ENCODE measurements at places on chromosomes 7 and 10.

DNA sequence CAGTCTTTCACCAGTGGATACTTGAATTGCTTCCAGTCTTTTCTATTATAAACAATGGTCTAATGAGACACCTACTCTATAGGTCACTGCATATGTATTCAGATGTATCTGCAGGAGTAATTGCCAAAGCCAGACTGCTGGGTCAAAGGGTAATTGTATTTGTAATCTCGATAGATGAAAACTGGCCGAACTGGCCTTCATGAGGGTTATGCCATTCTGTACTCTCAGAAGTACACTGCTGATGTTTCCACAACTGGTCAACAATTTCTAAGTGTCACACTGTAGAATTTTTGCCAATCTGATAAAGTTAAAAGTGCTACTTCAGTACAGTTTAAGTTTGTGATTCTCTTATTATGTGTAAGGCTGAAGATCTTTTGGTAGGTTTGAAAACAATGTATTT lies 64.6 kb downstream of the JAZF1 start:
- no peak for DNase-seq

DNA sequence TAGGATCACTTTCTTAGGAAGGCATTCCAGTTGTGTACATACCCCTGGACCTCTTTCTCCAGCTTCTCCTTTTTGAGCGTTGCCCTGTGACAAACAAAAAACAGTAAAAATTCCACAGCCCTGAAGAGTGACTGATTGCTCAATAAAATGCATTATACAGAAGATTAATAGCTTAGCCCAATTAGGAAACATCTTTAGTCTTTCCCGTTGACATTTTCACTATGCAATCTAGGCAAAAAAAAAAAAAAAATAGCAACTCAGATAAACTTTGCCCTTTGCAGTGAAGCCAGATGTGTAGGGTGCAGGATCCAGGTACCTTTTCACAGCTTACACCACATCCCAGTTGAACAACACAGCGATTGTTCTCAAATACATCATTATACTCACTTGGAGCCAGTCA lies 17.9 kb downstream of the COL28A1 start:
- DNase-seq, result no peak

- DNase-seq, result no peak
Measured at GRCh38 chr10:34670081-34670480, 145.0 kb downstream of the PARD3 start.

DNA sequence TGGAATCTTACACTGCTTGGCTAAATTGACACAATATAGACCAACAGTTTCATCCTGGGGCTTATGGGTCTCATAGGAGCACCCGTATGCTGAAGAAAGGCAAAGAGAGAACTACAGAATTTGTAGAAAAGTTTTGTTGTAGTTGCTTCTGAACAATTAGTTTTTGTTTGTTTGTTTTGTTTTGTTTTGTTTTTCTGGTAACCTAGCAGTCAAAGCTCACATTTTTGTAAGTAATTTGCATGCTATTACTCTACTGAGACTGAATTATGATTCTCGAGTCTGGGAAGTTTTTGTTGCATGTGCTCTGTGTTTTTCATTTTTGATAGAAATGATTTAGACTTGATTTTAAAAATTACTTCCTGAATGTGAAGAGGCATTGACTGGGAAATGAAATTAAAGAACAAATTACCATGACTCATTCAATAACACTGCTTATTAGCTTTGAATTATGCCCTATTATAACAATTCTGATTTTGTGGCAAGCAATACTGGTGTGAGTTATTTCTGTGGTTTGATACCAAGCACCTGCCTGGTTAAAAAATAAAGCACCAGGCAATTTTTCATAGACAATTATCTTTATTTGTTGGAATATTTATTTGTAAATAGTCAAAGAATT lies 438 bp downstream of the LSMEM1 start:
- no peak for DNase-seq

DNA sequence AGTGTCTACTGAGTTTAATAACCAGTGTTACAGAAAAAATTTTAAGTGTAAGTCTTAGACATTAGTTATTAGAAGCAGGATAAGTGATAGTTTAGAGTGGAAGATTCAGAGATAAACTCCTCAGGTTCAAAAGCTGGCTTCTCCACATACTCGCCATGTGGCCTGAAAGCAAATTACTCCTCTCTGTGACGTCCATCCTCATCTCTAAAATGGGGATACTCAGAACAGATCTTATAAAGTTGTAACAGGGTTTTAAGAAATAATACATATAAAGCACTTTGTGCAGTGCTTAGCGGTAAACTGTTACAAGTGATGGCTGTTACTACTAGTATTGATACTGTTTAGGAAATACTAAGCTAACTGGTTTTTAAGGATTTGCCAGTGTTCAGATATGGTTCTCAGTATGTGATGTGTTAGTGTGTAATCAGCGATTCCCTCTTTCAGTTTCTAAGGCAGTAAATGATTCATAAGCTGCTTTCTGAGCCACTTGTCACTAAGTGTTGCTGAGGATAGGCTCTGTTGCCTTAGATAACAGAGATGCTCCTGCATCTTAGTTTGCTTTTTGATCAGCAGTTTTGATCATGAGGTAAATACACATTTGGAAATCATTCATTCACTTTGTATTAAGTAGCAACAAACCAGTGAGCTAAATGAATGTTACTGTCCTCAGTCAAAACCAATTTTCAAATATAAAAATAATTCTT lies 58.7 kb downstream of the CYP51A1 start:
- no peak for DNase-seq

- no peak for DNase-seq
Measured at GRCh38 chr10:96960872-96961271, 128.8 kb downstream of the LCOR start.
